ENCODE measurements at places on chromosomes 16 and 17.

DNA sequence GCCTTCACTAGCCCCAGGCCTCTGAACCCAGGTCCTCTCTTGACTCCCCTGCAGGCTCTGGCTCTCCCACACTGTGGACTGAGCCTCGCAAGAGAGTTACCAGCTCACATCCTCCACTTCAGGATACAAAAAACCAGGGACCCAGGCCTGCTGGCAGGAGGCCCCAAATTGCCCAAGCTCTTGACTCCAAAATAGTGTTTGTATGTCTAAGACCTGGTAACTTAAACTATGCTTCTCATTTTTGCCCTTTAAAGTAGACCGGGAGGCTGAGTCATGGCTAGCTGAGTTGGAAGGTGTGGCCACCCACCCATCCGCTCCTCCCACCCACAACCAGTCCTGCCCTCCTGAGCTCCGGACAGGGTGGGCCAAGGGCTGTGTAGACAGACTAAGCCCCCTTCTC lies 250.0 kb downstream of the SOX9 start:
- DNase-seq = no peak

- DNase-seq = no peak
Observed at GRCh38 chr17:57168695-57169094, 83.6 kb downstream of the AKAP1 start.

GRCh38 chr16:70253291-70254106 lies 1.8 kb upstream of the EXOSC6 start:
- no peak for DNase-seq

DNA sequence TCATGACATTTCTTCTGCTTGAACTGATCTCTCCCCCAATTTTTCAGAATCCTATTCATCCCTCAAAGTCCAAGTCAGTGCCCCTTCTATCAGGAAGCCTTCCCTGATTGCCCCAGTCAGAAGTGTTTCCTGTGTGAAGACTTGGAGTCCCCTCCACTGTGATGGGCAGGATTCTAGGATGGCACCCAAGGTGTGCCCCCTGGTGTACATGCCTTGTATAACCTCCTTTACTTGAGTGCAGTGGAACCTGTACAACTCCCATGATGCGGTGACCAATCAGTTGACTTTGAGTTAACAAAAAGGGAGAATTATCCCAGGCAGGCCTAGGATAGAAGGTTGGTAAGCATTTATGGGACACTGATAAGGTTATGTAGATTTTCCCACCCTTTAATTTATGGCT lies 23.4 kb downstream of the MYH13 start:
- no peak for DNase-seq

GRCh38 chr17:29151567-29151966 lies 28.6 kb downstream of the MYO18A start:
- peak; percentile 30 for DNase-seq

GRCh38 chr17:37770631-37771518 lies 26.0 kb upstream of the HNF1B start:
- no peak for DNase-seq

- DNase-seq = no peak
Observed at GRCh38 chr17:29827179-29827578, 102.8 kb downstream of the SSH2 start.

- no peak for DNase-seq
Observed at GRCh38 chr17:42456223-42457106, 2.2 kb upstream of the ATP6V0A1 start.

DNA sequence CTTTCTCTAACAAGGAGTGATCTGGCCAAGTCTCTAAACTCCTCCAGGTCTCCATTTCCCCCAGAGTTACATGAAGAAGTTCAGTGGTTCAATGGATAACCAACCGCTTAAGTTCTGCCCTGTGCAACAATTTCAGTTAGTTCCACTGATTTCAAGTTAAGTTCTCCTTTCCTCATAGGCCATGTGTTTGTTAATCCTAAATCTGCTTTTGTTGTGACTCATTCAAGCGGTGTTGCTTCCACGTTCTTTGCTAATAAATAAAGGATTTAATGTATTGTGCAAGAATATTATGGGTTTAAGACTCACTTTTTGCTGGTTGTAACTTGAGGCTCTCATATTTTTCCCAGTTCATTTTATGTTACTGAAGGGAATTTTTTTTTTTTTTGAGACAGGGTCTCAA lies 36.3 kb downstream of the GNA13 start:
- no peak for DNase-seq

DNA sequence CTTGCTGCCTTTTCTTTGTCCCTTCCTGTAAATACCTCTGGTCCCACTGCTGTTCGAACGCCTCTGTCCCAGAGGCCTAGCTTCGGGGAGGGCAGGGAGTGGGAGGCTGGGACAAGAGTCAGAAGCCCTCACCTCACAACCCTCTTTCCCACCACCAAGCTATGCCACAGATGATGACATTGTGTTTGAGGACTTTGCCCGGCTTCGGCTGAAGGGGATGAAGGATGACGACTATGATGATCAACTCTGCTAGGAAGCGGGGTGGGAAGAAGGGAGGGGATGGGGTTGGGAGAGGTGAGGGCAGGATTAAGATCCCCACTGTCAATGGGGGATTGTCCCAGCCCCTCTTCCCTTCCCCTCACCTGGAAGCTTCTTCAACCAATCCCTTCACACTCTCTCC lies 10.4 kb downstream of the ARRB2 start:
- DNase-seq = no peak

DNA sequence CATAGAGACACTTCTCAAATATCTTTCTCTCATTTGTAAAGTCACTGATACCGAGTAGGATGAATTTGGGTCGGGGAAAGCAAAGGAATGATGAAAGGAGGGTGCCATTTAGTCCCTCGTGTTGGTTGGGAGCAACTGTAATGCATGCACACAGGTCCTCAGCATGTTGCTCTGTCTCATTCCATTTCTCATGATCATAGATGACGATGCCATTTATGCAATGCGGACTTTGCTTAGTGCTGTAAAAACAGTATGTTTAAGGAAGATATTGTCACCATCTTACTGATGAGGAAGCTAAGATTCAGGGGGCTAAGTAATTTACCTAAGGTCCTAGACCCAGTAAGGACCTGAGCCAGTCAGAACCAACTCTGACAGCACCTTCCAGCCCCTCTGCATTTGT lies 100.1 kb downstream of the AATF start:
- no peak for DNase-seq

GRCh38 chr16:85192238-85193114 lies 80.2 kb upstream of the CIBAR2 start:
- DNase-seq = no peak

DNA sequence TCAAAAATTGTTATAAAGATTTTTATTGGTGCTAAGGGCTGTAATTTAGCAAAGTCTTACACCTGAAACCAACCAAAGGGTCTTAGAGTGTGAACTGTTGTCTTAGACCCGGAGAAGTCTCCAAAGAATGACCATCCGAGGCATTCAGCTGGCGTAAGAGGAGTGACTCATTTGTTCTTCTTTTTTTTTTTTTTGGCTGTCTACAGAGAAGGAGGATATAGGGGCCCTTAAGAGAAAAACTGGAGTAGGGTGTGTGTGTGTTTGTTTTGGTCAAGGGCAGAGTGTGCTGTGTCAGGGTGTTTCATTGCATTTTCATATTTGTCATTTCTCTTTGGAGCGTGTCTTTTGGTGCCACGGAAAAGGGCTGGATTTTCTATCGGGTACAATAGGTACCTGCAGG lies 508.0 kb downstream of the WWOX start:
- DNase-seq = no peak

DNA sequence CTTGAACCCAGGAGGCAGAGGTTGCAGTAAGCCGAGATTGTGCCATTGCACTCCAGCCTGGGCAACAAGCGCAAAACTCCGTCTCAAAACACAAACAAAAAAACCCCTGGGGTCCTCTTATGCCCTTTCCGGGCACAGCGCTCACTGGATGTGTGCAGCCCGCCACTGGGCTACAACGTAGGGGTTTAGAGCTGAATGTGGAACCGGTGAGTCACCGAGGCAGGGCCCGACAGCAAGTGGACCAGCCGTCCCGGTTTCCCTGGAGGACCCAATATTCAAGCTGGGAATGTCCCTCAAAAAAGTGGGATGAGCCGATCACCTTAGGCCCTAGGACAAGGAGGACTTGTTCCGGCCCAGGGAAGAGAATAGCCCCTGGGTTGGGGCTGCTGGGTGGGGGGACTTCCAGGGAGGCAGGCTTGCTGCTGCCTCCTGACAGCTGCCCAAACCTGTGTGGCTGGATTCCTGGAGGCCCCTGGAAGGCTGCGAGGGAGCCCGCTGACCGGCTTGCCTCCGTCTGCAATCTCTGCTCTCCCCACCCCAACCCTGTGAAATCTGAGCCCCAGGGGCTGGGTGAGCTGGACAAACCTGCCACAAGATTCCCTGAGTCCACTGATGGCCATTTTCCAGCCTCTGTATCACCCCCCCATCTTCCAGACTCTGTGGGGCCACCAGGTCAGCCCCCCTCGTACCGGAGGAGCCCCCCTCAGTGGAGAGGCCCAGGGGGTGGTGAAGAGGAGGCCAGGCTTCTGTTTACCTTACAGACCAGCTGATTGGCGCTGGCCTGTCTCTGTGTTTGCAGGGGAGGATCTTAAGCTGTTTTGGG lies 2.9 kb upstream of the CLDN9 start:
- no peak for DNase-seq

DNA sequence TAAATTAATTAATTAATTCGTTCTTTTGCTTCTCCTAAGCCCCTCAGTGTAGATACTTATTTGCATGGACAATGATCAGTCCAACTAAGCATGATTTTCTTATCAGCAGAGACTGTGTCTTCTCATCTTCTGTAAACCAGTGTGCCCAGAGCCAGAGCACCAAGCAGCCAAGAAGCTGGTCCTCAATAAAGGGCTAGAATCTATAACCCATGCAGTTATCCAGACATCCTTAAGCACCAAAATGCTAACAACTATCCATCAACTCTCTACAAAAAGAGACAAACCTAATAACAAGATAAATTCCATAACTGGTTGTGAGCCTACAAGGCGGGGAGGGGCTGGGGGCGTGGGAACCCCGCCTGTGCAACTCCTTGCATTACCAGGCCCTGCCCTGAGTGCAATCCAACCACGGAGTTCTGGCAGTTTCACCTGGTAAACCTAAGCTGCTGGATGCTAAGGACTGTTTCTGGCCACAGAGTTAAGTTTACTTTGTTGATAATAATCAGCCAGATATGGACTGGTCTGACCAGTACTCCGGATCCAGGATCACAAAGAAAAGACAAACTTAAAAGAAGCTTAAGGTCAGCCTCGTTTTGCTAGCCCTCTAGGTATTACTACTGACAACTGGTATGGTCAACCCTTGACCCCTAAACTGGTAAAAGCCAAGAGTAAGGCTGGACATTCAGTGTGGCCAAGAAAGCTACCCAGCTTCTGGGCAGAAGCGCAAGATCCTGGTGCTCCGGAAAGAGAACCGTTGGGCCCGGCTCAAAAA lies 51.5 kb downstream of the ZFHX3 start:
- DNase-seq = no peak

- DNase-seq = no peak
Observed at GRCh38 chr17:80270836-80271235, 10.2 kb downstream of the RNF213 start.

DNA sequence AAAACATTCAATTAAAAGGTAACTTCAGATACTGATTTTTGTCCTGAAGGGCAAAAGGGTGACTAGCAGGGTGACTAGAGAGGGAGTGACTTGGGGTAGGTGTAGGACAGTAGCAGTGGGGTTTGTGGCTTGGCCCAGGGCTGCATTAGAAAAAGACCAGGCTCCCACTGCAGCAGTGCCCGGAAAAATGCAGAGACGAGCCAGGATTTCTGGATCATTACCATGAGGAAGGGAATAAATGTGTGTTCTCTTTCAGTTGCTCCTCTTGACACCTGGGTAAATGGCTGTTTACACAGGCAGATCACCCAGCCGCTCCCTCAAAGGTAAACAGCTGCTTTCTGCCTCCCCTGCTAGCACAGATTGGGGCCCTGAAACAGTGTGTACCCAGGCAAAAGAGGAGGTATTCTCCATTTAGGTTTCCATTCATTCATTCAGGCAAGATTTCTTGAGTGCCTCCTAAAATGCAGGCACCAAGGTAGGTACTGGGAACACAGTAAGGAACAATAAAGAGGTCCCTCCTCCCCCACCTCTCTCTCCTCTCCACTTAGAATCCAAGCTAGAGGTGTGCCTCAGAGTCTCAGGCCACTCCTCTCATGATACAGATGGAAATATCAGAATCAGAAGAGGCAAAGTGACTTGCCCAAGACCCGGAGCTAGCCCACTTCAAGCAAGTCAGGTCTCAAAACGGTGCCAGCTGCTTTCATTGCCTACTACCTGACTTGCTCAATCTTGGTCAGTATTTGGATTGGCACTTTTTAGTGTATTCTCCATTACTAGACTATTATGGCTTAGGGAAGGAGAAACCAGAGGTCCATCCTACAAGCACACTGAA lies 15.2 kb upstream of the TOX3 start:
- DNase-seq = no peak

DNA sequence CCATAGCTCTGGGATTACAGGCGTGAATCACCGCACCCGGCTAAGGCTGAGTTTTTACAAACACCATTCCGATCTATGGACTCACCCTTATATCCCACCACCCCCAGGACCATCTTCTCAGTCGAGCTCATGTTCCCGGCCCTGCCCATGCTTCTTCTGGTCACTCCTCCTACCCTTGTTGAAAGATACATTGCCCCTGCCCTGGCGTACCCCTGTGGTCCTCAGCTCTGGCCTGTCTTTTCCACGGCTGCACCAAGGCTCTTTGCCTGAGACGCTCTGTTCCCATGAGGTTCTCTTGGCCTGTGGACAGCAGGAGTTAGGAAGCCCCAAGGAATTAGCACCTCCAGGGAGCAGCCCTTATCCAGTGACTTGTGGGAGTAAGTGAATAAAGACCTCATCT lies 379.4 kb upstream of the TNRC6C start:
- no peak for DNase-seq

- DNase-seq = no peak
Observed at GRCh38 chr17:52048137-52048898, 110.2 kb downstream of the CA10 start.

- DNase-seq = no peak
Observed at GRCh38 chr17:79141578-79142355, 67.1 kb downstream of the ENGASE start.

DNA sequence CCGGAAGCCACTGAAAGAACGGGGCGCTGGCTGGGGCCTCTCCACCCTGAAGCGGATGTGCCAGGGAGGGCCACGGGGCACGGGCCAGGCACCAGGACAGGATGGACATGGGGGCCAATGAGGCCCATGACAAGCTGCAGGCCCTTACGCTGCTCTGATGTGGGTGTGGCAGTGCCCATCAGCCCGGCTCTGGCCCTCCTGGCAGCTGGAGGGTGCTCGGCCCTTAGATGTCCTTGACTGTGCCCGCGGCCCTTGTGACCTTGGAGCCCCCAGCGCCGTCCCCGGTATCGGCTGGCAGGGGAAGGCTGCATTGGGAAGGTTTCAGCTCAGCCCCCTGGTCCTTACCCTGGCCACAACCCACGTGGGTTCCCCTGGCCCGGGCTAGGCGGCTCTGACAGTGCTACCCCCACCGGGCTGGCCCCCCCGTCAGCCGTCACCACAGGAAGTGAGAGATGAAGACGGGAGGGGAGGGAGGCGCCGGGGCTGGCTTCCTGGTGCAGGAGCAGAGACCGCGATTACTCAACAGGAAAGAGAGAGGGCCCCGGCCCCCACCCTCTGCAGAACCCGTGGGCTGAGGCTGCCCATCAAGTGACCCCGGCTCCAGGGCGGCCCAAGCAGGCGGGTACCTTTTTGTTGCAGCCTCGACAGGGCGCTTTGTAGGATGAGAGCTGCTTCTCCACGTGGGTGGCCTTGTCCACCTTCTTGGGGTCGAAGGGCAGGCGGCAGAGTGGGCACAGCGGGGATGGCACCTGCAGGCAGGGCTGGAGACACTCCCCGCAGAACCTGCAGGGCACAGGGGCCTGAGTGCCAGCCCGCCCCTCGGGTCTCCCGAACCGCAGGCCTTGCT lies 5.3 kb downstream of the RNF166 start:
- DNase-seq = peak; percentile 58

GRCh38 chr17:82384051-82384729 lies 12.6 kb downstream of the UTS2R start:
- no peak for DNase-seq

GRCh38 chr17:7880076-7880868 lies 8.3 kb upstream of the CHD3 start:
- DNase-seq = no peak
